NCI-H1436 (cell line): ENCODE measurements at places on chromosomes 4 and X.
A peak's percentile ranks its signal among the peaks of the same experiment; 100 is the strongest.

DNA sequence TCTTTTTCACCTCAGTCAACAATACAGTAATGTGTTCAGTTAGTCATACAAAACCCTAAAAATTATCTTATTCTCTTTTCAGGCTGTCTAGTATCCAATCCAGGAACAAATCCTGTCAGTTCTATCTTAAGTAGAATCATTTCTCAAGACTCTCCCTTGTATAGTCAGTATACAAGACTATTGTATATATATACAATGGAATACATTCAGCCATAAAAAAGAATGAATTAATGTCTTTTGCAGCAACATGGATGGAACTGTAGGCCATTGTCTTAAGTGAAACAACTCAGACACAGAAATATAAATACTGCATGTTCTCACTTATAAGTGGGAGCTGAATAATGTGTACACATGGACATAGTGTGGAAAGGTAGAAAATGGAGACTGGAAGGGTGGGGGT, 501.2 kb upstream of the ATOH1 start:
- no peak for DNase-seq

GRCh38 chr4:145921231-145921630, 17.4 kb downstream of the ZNF827 start:
- no peak for DNase-seq

DNA sequence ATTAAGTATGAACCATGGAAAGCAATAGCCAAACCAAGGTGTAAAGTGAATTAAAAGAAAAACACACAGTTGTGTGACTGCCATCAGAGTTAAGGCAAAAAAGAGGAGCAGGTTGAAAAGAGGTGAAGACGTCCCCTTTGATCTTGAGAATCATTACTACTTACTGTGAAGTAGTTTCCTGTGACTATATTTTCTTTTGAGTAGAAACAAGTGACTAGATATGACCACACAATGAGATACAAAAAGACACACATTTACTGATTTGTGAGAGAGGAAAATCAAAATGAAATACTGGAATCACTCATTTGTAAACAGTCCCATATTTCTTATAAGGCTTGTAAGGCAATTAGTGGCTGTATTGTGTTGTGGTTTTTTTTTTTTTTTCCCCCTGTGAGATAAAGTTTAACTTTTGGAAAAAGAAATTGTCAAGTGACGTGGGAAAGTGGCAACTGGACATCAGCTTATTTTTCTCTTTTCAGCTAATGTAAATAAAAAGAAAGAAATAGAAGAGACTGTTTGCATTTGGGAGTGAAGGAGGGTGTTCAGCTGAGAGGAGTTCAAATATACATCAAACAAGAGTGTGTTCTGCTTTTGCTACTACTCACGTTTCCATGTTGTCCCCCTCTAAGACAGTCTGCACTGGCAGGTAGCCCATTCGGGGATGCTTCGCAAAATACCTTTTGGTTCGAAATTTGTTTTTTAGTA, 106.4 kb upstream of the FTHL17 start:
- no peak for DNase-seq

GRCh38 chr4:127610488-127610887, 22.3 kb upstream of the INTU start:
- DNase-seq: no peak

- DNase-seq: peak; percentile 22
Measured at GRCh38 chr4:105191621-105192210, 45.0 kb downstream of the TET2 start.

GRCh38 chr4:915041-915474, 17.1 kb downstream of the GAK start:
- no peak for DNase-seq

GRCh38 chr4:134343081-134343480, 141.5 kb upstream of the PABPC4L start:
- no peak for DNase-seq

GRCh38 chr4:10590896-10591295, 93.7 kb downstream of the CLNK start:
- DNase-seq: no peak

DNA sequence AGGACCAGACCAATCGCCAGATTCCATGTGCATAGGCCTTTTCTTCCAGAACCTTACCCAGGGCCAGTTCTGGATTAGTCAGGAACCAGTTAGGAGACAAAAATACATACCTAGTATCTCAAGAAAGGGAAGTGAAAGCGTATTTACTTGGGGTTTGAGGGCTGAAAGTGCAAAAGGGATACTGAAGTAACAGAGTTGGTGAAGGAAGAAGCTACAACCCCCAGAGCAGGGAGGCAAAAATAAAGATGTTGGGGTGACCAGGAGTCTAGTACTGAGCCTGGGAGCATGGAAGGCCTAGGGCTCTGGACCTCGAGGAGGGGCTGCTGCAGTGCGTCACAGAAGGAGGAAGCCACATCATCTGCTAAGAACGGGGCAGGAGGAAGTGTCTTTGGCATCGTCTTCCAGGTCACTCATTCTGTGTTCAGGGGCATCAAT, 38.3 kb downstream of the TKTL1 start:
- DNase-seq: no peak

- no peak for DNase-seq
Measured at GRCh38 chr4:31234901-31235300, 514.7 kb downstream of the PCDH7 start.

DNA sequence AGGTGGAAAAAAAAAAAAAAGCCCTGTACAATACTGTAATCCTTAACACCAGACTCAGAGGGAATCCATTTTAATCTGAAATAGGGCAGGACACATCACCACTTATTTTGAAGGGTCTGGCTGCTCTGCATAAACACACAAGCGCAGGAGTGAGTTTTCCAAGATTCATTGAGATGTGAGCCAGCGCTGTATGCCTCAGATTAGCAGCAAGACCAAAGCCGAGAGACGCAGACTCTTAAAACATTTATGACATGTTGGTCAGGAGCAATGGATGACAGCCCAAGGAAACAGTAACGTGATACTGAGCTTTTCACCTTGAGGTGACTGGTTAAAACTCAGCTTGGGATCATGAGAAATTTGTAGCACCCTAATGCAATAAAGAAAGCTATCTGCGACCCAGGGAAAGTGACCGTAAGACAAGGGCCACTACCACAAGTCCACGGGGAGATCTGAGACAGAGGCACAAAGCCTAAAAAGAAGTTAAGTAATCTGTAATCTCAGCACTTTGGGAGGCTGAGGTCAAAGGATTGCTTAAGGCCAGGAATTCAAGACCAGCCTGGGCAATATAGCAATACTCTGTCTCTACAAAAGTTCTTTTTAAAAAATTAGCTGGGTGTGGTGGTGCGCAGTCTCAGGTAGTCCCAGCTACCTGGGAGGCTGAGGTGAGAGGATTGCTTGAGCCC, 210.6 kb downstream of the COL25A1 start:
- no peak for DNase-seq

GRCh38 chr4:141571793-141572192, 64.6 kb upstream of the IL15 start:
- DNase-seq: no peak

DNA sequence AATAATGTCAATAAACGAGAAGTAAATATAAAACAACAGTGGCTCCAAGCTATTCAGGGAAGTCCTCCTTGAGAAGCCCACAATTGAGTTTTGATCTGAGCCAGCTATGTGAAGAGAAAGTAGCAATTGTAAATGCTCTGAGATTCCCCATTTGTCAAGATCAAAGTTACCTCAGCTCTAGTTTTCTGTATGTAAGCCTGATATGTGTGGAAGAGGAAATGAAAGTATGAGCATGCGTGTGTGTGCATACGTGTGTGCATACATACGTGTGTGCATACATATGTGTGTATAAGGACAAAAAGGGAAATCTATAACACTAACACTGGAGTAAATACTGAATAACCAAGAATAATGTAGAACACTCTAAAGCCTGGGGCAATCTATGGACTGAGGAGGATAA, 130.3 kb downstream of the SCFD2 start:
- no peak for DNase-seq

- DNase-seq: no peak
Measured at GRCh38 chr4:168534535-168534934, 37.7 kb downstream of the PALLD start.

DNA sequence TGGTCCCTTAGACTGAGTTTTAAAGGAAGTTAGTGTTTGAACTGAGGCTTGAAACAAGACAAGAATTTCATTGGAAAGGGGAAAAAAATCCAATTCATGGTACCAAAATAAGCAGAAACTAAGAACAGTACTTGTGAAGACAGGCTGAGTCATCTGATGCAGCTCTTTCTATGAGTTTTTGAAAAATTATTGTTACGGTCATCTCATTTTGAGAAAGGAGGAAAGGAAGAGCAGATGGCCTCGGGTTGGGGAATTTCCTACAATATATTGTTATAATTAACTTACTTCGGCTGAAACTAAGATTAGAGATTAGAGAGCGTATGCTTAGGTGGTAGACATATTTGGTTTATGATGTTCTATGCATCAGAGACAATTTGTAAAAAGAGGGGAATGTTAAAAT, 2164.8 kb upstream of the AGA start:
- no peak for DNase-seq

DNA sequence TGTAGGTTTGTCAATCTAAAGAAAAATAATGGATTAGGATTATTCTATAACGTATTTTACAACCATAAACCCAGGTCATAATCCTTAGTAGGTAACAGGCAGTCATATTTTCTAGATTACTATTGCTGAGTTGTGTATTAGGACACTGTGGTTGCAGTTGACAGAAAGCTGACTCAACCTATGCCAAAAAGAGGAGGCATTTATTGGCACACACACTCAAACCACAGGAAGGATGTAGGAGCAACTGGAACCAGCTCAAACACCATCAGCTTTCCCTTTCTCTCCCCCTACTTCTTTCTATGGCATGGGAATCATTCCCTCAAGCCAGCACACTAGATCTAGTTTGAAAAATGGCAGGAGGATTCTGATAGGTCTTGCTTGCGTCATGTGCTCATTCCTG, 136.4 kb upstream of the FAM9C start:
- no peak for DNase-seq

DNA sequence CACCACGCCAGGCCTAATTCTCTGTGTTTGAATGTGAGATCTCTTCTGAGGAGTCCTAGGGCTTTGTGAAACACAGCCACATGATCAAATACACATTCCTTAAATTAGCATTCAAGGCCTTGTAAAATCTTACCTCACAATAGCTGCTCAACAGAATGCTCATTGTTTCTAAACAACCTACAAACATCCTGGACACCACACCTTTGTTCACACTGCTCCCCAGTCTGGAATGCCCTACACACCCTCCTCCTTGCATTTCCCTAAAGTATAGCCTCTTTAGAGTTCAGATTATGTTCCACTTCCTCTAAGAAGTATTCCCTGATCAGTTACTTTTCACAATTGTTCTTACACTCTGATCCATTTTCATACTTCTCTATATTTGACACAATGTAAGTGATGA, 110.6 kb downstream of the AGTR2 start:
- no peak for DNase-seq

DNA sequence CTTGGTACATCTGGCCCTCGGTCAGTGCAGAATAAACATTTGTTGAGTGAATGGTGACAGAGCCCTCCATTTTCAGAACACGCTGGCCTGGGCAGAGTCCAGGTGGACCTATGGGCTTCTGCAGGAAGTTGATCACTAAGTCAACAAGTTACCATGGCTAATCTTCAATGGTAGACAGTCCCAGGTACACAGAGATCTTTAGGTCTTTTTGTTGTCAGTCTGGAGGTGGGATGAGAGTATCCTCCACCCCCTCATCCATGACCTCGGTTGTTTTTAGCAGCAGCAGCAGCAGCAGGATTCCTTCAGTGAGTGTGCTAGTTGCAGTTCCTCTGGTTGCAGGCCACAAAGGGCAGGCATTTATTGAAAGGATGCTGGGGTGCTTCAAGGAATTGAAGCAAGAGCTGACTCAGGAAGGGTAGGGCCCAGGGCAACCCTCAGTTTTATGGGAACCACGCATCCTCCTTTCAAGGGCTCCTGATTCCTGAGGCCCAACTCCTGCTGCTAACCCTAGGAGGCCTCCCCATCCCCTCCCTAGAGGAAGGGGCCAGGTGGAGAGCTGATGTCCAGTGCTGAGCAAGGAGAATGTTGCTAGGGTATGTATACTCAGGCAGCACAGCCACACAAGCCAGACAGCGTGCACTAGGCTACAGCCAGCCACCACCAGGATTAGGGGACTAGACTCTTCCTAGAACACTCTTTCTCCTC, 1.7 kb upstream of the USP27X start:
- DNase-seq: no peak

GRCh38 chrX:101163166-101163565, 56.4 kb upstream of the DRP2 start:
- no peak for DNase-seq

GRCh38 chr4:157564218-157564617, 343.7 kb downstream of the GRIA2 start:
- no peak for DNase-seq

- DNase-seq: no peak
Measured at GRCh38 chr4:119031218-119031617, 104.4 kb upstream of the MYOZ2 start.

DNA sequence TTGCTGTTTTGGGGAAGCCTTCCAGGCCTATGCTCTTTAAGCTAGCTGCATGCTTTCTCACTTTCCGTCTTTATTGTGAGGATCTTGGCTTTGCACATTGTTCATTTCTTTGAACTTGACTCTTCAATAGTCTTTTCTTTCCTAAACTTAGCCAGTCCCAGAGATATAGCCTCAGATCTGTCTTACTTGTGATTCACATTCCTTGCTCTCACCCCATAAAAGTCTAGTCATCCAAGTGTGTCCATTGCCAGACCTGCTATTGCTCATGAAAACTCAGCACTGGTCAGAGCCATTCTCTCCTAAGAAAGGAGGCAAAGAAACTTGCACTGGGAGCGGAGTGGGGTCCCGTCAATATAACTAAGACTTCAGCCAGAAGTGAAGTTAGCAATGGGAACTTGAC, 275.0 kb upstream of the CTSO start:
- no peak for DNase-seq

DNA sequence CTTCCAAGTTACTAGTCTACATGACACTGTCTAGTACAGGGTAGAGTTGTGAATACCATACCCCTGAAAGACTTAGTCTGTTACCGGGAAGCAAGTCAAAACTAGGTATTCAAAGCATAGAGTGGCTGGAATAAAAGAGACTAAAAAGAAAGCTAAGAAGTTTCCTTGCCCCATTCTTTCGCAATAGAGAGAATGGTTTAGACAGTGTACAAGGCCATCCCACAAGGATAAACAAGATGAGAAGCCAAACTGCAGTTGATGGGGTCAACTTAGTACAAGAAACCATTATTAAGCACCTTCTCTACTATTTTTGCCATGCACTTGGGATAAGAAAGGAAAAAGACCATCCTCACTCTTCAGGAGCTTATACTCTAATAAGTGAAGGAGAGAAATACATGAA, 30.3 kb downstream of the AMMECR1 start:
- no peak for DNase-seq

- no peak for DNase-seq
Measured at GRCh38 chr4:168877511-168878491, 132.3 kb downstream of the CBR4 start.

GRCh38 chr4:155497306-155497705, 120.5 kb upstream of the MAP9 start:
- DNase-seq: no peak

- DNase-seq: peak; percentile 26
Measured at GRCh38 chr4:104589264-104589868, 94.7 kb upstream of the CXXC4 start.

GRCh38 chr4:143302536-143302935, 34.1 kb upstream of the GAB1 start:
- DNase-seq: no peak
